ENCODE measurements at places on chromosomes 2 and 18.

DNA sequence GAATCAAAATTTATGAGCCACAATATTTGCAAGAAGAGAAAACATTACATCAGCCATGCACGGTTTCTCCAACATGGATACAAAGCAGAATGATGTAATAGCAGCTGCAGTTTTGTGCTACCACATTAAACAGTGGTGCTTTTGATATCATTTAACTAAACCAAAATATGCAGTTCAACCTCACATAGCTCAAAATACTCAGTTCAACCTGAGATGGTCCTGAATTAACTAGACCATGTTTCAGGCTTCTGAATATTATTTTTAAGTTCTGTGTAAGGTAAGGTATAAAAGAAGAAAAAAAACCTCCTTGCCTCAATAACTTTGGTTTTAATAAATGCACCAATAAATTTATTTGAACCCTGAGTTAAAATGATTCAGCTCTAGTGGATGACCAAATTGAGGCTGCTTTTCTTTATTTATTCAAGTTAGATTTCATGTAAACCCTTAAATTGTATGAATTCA is 18.8 kb upstream of the TSPYL6 start:
- no peak for DNase-seq

DNA sequence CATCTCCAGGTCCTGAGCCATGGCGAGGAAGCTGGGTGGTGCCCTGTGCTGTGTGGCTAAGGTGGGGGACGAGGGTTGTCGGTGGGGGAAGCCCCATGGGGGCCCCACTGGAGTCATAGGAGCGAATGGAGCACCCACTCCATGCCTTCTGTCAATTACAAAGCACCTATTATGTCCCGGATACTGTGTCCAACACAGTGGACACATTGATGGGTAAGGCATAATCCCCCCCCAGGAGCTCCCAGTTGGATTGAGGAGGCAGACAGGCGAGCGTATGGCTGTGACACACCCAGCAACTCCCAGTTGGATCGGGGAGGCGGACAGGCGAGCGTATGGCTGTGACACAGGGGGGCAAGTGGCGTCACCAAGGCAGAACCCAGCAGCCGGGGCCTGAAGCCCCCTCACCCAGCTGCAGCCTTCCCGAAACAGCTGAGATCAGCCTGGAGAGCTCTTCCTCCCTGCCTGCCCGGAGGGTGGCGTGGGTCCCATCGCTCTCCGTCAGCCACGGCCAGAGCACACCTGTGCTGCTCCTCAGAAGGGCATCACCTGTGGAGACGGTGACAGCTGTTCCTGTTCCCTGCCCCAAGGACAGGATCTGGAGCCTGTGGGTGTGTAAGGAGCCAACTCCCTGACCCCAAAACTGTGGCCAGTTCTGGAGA is 69.6 kb downstream of the HPCAL1 start:
- no peak for DNase-seq

GRCh38 chr2:162301151-162301804 is 17.2 kb downstream of the IFIH1 start:
- peak; percentile 19 for DNase-seq

GRCh38 chr2:215601526-215601925 is 165.7 kb upstream of the FN1 start:
- no peak for DNase-seq

GRCh38 chr2:229408356-229408755 is 137.3 kb upstream of the PID1 start:
- DNase-seq, result peak; percentile 39

DNA sequence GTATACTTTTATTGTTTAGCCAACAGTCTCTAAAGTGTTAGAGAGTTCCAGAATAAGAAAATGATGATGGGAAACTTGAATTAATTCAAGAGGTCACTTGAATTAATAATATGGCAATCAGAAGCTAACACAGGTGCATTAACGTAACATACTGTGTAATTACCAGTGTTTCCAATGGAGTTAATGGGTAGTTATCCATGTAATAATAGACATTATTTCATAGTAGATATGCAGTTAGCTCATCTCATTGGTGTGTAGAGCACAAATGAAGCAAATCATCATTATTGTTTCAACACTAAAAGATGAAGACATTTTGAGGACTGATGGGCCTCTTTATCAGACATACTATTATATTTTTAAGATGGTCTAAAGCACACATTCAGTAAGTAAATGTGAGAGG is 460.3 kb upstream of the HNRNPA3 start:
- DNase-seq, result no peak

GRCh38 chr2:97761192-97761591 is 47.8 kb downstream of the ZAP70 start:
- no peak for DNase-seq

DNA sequence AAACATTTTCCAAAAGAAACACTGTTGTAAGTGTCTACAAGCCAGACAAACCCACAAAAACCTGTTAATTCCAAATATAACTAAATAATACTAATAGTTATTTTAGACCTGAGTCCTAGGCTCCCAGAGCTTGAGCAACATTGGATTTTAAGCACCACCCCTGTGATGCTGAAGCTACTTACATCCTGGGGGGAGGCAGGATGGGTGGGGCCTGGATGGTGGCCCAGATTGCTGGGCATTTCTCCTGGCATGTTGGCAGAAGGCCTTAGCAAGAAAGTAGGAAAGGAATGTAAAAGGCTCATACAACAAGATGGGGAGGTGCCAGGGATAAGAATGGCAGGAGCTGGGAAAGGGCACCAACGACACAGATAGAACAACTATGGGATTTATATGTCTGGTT is 50.7 kb upstream of the OTX1 start:
- DNase-seq, result no peak

DNA sequence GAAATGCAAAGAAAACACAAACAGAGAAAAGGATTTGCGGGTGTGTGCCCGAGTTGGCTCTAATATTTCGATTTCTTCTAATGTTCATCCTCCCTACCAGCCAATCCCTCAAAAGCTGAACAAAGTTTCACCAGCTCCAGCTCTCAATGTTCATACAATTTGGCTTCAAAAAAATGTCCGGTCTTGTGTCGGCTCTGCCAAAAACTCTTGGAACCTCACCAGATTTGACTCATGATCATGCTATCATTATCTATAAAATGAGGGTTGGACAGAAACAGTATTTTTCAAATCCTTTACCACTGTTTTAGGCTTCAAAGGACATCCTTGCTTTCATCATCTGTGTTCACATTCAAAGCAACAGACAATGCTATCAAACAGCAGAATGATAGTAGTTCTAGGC is 88.2 kb downstream of the CRACDL start:
- no peak for DNase-seq

DNA sequence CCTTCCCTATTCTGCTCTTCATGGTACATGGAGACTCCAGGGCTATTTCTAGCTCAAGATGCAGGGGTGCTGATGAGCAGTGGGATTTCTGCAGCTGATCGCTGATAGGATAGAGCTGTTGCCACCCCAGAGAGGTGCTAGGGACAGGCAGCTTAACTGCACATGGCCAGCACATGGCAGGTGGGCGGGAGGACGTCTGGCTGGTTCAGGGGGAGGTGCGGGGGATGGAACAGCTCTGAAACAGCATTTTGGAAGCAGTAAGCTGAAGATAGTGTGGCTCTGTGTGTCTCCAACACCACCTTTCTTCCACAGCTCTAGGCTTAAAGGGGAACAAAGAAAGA is 151.9 kb upstream of the PELI1 start:
- no peak for DNase-seq

DNA sequence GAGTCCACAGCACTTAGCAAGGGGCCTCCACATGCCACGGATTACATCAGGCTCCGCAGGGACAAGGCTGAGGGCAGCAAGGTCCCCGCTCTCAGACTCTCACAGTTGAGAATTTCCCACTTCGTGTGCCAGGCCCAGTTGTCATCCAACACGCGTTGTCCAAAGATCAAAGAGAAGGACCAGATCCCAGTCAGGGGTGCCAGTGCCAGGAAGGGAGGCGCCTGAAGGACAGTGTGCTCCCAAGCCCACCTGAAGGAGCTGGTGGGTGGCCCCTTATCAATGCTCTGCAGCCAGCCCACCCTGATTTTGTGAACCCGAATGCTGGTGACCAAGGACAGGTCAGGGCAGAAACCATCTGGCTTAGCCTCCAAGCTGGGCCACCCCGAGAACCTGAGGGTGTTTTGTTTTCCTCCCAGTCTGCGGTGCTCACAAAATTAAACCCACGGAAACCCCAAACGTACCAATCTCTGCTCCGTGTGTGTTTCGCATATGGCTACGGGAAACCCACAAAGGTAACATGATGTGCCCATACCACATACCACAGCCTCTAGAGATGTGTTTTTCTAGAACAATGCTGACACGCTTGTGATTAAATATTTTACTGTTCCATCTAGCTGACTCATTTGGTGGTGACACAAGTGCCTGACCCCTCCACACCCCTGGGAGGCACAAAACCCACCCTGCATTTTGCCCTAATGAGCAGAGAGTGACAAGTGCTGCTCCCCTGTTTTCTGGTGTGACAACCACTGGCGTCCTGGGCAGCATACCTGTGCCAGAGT is 24.5 kb downstream of the CRACDL start:
- DNase-seq, result no peak

DNA sequence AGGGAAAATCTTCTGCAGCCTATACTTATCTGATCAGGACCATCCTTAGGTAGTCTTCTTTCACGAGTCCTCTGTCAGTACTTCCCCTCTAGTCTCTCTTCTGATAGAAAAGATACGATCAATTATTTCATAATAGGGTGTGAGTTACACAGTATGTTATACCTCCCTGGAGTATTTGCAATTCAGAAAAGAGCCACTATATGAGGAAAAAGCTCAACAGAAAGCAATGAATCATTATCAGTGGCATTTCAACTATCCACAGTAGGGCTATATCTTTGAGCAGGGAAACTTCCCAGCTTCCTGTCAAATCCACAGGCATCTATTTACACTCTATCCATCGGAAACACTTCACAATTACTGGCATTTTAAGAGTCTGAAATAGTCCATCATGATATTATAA is 105.3 kb upstream of the ACVR2A start:
- DNase-seq, result no peak

DNA sequence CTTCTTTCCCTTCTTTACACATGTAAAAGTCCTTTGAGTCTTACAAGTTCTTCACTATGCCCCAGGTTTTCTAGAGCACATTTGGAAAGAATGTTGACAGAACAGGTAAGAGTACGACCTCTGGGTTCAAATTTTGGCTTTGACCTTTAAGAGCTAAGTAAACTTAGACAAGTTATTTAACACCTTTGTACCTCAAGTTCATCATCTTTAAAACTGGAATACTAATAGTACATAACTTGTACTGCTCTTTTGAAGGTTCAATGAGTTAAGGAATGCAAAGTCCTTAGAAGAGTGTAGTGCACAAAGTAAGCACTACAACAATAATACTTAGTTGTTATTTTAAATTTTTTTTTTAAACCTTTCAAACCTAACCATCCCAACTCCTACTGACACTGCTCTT is 156.6 kb downstream of the TMEFF2 start:
- no peak for DNase-seq

DNA sequence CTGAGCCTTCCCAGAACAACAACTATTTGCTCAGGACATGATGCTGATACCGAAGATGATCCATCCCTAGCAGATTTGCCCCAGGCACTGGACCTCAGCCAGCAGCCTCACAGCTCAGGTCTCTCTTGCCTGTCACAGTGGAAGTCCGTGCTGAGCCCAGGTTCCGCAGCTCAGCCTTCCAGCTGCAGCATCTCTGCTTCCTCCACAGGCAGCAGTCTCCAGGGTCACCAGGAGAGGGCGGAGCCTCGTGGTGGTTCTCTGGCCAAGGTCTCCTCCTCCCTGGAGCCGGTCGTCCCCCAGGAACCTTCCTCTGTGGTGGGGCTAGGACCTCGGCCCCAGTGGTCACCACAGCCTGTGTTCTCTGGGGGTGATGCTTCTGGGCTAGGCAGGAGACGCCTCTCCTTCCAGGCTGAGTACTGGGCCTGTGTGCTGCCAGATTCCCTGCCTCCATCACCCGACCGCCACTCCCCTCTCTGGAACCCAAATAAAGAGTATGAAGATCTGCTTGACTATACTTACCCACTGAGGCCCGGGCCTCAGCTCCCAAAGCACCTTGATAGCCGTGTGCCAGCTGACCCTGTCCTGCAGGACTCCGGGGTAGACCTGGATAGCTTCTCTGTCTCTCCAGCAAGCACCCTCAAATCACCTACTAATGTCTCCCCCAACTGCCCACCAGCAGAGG is 15.4 kb downstream of the CEP68 start:
- no peak for DNase-seq

GRCh38 chr2:168348076-168348475 is 100.7 kb upstream of the STK39 start:
- DNase-seq, result no peak

GRCh38 chr18:52610451-52611115 is 270.6 kb downstream of the DCC start:
- no peak for DNase-seq

DNA sequence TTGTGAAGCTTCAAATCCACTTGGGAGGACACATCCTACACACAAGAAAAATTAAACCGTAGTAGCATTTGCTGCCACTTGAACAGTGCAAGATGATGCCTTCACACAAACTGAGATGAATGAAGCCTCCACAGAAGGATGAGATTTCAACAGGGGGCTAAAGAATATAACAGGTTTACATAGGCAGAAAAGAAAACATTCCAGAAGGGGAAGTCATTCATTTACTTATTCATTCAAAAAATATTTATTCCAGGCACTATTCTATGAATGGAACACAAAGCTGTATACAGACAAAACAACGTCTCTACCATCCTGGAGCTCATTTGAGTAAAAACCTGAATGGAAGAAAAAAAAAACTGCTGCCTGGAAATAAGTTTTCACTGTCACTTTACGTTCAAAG is 170.5 kb downstream of the CDH20 start:
- no peak for DNase-seq
